Mammary epithelial cell (primary cell): ENCODE measurements at places on chromosomes 11 and 22. TPM values are rescaled to one million over a fixed set of nuclear protein-coding genes. Genes with fewer than 3 reads are reported as not detected.

DNA sequence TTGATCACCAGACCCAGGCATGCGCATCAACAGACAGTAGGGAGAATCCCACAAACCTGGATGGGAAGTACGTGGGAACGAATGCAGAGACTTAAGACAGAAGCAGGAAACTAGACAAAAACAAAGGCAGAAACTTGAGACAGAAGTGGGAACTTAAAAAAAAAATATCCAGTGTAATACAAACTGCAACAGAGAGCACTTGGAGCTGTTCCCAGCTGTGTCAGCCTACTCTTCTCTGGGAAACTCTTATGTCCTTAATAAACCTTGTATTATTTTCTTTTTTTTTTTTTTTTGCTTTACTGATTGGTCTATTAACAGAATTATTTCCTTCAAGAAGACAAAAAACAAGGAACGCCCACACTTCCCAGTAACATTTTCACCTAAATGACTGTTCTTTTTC lies 1818.1 kb upstream of the RAG2 start:
- no peak for DNase-seq

DNA sequence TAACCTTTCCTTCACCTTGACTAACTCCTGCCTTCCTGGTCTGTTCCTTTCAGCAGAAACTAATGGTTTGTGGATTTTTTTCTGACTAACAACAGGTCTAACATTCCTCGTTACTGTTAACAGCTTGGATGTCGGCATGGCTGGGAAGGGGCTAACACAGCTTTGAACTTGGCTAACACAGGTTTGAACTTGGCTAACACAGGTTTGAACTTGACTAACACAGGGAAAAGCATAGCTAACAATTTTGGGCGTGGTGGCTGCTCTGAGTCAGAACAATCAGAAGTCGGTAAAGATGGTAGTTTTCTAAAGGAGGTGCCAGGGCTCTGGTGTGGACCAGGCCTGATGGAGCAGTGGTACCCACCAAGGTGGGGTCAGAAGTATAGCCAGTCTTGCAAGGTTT lies 16.1 kb downstream of the MIAT start:
- DNase-seq = peak; percentile 86

- no peak for DNase-seq
Observed at GRCh38 chr11:113159988-113160807, 154.2 kb upstream of the TTC12 start.

DNA sequence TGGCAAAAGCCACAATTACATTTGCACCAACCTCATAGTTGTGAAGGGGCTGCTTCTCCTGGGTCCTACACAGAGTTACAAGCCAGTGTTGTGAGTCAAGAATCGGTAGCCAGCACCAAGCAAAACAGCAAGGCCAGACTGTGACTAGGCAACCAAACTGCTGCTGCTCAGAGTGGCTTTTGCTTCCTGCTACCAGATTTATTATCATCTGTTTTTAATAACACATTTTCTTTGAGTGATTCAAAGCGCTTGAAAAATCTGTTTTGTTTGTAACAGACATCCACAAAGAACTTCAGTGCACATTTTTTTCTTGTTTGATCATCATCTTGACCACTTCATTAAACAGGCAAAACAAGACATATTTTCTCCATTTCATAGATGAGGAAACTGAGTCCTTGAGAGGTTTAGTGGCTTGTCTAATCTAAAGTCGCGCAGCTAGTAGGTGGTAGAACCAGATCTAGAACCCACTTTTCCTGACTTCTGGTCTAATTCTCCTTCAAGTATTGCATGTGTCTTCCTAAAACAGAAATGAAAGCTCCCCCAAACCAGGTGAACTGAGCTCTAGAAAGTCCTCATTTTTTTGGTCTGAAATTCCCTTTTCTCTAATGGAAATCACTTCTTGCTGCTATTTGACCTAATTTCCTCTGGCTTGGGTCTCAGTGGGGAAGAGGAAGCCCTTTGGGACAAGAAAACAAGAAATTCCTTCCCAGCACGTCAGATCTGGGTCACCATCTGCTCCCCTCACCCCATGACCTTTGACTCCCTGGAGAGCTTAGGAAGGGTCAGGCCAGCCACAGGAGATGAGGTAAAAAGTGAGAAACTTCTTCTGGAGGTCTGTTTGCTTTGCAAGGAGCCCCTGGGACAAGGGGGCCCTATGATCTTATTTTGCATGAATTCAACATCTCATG lies 39.9 kb downstream of the CWC15 start:
- DNase-seq = peak; percentile 24

DNA sequence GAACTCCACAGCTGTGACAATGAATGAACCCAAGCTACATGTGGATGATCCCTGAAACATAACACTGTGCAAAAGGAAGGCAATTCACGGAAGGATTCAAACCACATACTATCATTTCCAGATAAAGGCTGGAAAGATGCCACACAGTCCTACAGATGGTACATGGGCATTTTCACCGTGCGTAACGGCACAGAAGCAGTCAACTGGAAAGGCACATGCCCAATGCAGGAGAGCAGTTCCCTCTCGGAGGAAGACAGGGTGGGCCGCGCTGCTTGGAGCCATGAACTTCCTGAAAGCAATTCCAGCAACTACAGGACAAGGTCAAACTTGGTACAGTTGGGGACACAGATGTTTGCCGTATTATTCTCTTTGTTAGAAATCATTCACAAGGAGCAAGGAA lies 103.7 kb downstream of the SHANK2 start:
- DNase-seq = no peak

- no peak for DNase-seq
Observed at GRCh38 chr22:43880541-43880991, 11.2 kb downstream of the PNPLA5 start.

- no peak for DNase-seq
Observed at GRCh38 chr11:12547953-12548650, 126.1 kb upstream of the TEAD1 start.

- no peak for DNase-seq
Observed at GRCh38 chr11:8747173-8747572, 64.6 kb downstream of the RPL27A start.

TMEM41B gene
- 59.7 TPM for total RNA-seq

POTEH gene
- total RNA-seq = not detected in 2 replicates
